SHP77 (cell line): ENCODE measurements at places on chromosomes 4 and X.

DNA sequence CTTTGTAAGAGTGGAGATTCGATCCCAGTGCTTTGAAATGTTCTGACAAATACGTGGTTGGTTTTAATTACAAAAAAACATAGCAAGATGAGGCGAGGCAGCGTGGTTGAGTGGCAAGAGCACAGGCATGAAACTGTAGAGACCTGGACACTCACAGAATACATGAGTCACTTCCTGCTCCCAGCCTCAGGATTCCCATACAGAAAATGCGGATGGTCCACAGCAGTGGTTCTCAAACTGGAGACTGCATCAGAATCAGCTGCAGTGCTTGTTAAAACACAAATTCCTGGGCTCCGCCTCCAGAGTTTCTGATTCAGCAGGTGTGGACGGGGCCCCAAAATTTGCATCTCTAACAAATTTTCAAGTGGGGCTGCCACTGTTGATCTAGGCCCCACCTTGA, 10.1 kb downstream of the OTOP1 start:
- DNase-seq, result no peak

DNA sequence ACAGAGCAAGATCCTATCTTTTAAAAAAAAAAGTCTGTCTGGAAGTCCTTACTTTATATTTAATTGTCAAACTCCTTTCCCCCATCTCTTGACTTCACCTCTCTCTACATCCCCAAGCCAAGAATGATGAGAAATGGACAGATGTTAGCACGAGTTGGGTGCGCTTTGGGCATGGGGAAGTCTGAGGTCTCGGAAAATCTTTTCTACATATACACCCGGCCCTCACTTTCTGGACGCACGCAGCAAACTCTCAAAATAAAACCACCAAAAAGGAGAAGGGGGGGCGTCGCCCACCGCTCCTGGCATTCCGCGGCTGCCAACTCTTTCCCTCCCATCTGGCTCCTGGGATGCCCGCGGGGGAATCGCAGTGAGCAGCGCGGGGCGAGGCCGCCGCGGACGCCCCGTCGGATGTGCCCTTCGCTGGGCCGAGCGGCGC, 756 bp downstream of the IGFBP7 start:
- no peak for DNase-seq

- no peak for DNase-seq
Measured at GRCh38 chr4:23929248-23929647, 39.4 kb upstream of the PPARGC1A start.

- DNase-seq, result no peak
Measured at GRCh38 chr4:109665783-109666485, 37.3 kb downstream of the CASP6 start.

DNA sequence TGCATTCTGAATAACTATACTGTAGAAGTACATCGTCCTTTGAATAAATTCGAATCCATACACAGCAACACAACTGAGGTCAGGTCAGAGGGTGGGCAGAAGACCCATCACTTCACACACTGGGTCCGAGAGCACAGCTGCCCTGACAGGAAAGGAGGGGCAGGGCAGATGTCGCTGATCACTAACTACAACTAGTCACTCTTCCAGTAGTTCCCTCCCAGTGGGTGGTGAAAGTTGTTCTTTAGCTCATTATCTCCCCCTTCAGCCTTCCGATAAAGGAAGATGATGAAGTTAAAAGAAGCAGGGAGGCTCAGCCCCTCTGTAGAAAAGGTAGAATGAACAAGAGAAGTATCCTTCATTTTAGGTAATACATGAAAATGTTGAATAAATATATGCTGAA, 278.9 kb downstream of the INPP4B start:
- no peak for DNase-seq

- no peak for DNase-seq
Measured at GRCh38 chr4:141348125-141348524, 127.4 kb downstream of the ZNF330 start.

DNA sequence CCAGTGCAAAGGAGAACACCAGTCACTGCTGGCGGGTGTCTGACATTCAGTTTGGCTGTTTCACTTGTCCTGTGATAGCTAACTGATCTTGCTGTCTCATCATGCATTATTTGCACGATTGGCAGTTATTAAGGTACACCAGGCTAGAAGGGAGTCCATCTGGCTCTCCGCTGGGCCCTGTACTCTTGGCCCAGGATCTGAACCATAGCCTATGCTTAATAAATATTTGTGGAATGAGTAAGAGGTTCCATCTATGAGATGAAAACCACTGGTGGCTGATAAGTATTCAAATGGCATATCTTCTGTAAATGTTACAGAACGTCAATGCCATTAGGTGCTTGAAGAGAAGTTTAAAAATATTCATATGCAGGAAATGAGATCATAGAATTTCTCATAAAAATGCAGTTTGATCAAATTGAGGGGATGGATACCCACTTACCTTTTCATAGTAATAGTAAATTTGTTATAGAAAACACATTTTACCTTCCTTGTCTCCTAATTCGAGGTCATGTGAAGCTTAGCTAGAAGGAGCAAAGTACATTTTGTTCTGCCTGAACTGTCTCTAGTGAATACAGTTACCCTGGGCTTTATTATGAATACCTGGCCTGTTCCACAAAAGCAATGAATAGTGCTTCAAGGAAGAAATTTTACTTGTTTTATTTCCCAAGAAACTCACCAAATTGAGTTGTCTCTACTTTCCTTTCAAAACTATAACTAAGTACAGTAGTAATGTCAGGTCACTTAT, 213.5 kb downstream of the CBR4 start:
- no peak for DNase-seq

DNA sequence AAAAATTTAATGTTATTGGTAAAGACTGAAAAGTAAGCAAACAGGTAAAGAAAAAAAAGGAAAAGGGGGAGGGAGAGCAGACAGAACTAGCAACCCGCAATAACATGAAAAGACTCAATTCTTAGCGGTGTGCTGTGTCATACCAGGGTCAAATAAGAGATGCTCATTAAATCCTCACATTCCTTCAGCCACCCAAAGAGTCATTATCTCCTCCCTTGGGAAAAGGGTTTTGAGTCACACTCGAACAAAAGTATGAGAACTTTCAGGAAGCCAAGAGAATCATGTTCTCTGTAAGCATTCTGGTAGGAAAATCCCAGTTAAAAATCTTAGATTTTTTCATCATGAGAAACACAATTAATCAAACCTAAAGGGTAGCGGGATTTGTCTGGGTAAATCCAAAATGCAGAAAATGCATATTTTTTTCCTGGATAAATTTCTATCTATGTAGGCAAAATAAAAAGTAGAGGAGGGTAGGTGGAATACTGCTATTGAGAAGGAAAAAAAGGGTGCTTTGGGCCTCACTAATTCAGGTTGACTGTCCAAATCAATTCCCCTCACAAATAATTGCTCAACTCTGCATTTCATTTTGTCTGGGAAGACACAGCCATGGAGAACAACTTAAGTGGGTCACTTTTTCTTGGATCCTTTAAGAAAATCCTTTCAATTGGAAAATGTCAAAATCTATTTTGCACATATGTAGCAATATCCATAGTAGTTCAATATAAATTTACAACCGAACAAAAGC, 23.2 kb downstream of the TNIP3 start:
- DNase-seq, result no peak

DNA sequence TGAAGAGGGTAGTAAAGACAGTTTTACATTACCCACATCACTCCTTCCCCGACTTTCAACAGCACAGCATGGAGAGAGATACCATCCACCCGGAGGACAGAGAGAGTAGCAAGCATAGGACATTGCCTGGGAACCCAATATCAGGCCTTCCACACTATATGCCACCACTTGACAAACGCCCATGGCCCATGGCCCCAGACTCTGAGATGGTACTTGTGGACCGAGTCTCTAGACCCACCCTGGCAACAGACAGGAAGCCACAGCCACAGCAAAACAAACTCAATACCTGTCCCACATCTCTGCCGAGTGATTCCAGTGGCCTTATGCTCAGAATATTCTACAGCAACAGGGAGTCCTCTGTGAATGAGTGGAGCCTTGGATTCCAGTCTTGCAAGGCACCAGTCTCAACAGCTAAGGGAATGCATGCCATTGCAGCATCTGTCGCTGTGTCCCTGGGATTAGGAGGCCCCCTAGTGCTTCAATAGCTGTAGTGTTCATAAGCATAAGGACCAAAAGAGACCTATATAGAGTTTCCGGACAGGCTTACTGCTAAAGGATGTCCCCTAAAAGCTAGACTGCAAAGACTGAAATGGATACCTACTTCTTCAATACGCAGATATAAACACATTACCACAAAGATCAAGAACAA, 14.7 kb upstream of the CT55 start:
- peak; percentile 33 for DNase-seq

DNA sequence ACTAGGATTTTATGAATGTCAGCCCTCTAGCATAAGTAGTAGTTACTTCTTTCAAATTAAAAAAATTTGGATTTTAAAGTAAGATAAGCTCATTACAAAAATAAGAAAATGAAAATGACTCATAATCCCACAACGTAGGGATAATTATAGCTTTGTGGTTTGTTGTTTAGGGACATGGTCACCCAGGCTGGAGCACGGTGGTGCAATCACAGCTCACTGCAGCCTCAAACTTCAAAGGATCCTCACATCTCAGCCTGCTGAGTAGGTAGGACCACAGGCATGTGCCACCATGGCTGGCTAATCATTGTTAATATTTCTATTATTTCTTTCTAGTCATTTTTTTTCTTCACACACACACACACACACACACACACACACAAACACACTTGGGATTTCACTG, 57.6 kb downstream of the PLAC1 start:
- no peak for DNase-seq

GRCh38 chr4:185536411-185536709, 1.1 kb upstream of the PDLIM3 start:
- DNase-seq, result no peak

GRCh38 chrX:39679497-39680157, 418.1 kb downstream of the BCOR start:
- DNase-seq, result no peak

GRCh38 chrX:38426785-38427184, 74.4 kb downstream of the OTC start:
- no peak for DNase-seq

DNA sequence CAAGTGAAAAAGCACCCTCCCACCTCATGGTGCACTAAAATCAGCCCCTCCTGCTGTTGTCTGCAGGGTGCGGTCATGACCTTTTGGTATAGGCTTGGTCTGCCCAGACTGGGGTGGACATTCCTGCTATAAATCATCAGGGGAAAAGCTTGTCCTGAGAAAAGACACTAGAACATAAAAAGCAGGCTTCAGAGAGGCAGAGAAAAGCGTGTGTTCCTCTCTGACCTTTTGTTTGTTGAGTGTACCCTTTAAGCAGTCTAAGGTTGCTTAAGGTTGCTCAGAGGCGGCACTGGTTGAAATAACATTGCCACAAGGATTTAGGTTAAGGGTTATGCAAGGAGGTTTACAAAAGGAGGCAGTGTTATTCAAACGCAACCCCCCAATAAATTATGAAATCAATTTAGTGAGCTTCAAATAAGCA, 43.5 kb downstream of the CCDC158 start:
- no peak for DNase-seq

- no peak for DNase-seq
Measured at GRCh38 chr4:183968502-183968901, 63.4 kb downstream of the STOX2 start.

- no peak for DNase-seq
Measured at GRCh38 chr4:23894021-23894420, 4.2 kb upstream of the PPARGC1A start.

DNA sequence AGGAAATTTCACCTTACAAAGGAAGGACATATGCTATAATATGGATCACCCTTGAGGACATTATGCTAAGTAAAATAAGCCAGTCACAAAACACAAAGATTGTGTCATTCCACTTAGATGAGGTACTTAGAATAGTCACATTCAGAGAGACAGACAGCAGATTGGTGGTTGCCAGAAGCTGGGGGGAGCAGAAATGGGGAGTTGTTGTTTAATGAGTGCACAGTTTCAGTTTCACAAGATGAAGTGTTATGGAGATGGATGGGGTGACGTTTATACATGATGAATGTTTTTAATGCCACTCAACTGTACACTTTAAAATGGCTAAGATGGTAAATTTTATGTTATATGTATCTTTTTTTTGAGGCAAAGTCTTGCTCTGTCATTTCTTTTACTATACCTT, 14.8 kb upstream of the SPON2 start:
- no peak for DNase-seq

- DNase-seq, result no peak
Measured at GRCh38 chr4:167031534-167032156, 202.6 kb downstream of the SPOCK3 start.

DNA sequence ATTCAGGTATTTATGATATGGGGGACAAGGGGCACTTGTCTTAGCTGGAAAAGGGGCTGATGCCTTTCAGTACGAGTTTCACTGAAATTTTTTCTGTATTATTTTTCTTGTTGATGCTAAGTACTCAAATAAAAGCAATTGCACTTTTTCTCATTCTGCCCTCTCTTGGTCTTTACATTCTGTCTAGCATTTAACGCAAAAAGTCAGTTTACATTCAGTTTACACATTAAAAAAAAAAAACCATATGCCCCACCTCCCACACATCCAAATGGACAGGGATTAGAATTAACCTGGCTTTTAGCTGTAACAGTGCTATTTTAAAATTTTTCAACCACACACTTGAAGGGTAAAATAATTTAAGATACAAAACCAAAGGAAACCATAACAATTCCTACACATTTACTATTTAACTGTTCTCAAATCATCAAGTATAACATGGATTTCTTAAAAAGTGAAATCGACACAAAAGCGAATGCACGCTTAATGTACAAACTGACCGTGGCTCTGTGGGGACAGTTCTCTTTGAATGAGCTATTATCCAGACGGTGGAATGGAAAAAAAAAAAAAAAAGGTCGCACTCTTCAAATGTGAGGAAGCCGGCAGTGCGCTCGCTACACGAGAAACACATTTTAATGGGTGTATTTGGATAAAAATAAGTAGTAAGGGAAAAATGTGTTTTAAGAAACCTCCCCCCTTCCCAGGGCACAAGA, 1.4 kb downstream of the AMMECR1 start:
- no peak for DNase-seq

DNA sequence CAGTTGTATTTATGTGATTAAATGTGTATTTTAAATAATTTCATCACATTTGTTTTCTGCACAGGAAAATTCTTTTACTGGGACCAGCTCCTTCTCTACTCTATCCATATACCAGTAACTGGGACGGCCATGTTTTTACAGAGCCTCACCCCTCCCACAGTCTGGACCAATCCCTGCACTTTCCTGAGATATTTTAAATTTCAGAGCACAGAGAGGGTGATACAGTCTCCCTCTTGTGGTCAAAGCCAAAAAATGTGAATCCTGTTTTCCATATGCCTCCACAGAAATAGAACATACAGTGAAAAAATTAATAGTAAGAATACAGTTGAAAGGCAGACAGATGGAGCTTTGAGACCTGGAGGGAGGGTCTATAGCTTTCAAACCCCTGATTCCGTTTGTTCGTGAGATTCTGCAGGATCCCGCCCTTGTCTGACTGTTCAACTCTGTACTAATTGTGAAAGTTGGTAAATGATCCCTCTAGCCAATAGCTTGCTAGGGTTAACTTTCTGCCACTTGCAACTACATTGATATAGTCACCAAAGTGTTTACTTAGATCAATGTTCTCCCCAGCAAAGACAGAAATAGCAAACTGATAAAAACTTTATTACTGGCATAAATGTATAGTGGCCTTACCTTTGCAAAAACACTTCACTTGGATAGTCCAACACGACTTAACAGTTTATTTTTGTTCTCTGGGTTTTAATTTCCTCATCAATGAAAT, 172.2 kb downstream of the PPARGC1A start:
- DNase-seq, result no peak
